ENCODE measurements at places on chromosomes 2 and 18.
A peak's percentile ranks its signal among the peaks of the same experiment; 100 is the strongest.

DNA sequence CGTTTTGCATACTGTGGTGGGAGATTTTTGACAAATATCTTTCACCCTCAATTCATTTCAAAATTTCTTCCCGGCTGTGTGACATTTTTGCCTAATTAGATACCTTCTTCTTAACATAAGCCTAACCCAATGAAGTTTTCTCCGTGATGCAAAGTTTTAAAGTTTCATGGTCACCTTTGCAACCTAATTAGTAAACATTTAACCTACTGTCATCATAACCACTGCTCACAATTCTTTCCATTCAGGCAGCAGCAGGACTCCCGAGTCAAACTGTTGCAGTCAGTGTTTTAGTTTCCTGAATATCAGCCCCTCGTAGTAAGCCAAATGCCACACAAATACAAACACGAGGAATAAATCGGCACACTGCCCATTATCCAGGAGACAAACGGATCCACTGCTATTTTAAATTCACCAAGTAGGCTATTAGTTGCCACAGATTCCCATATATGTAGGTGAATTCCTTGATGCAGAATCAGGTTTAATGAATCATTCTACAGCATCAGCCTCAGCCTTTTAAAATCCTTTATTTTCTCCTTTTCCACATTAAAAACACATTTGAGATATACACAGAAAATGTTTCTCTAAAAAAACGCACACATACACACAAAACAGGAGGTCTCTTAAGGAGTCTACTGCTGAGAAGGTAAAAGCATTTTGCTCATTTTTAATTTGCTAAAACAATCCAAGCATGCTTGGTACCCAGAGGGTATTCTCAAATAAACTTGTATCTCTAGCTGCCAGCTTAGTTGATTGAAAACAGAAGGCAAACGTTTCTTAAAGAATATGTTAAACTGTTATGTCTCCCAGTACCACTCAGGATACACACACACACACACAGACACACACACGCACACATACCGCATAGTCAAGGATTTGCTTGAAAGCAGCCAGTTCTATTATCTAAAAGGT lies 106.5 kb upstream of the KCTD1 start:
- peak; percentile 25 for DNase-seq

DNA sequence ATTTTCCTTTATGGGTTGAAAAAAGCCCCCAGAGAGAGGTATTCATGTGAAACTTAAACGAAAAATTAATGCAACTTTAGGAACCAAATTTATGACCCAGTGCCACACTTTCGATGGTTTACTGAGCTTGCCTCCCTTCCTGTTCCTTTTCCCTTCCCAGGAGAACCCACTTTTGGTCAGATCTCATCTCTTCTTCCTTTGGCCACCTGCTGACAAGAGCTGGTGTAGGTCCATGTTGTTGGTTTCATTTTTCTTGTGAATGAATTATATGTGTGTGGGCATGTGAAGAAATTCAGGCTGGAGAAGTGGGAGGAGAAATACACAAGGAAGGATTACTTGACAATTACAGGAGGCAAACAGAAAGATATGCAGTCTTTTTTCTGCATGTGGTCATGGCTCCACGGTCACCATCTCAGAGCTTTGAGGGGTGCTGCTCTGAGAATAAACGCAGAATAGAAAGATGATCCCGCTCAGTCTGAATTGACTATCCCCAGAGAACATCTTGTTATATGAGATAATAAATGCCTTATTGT lies 111.3 kb upstream of the TCF4 start:
- DNase-seq, result peak; percentile 1

DNA sequence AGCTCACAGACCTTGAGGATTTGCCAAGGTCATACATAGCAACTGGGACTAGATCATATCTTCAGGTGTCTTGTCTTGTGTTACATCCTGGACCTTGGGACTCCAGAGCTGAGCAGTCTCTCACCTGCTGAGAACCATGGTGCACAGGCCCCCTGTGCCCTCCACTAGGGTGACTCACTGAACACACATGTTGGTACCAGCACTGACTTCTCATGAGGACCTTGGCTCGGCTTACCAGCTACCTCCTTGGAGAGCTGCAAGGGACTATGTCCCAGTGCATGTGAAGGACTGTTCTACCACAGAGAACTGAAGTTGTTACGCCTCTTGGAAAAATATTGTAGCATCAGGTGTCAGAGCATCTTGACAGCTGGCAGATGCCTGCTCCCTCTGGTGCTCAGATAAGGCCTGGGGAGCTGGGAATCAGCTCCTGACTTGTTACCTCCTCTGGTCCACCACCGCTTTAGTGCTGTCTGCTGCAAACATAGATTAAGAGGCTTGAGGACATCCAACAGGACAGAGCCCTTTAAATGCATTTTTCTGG lies 72.1 kb downstream of the WDSUB1 start:
- no peak for DNase-seq

GRCh38 chr2:203909261-203909967 lies 27.1 kb upstream of the ICOS start:
- peak; percentile 84 for DNase-seq

DNA sequence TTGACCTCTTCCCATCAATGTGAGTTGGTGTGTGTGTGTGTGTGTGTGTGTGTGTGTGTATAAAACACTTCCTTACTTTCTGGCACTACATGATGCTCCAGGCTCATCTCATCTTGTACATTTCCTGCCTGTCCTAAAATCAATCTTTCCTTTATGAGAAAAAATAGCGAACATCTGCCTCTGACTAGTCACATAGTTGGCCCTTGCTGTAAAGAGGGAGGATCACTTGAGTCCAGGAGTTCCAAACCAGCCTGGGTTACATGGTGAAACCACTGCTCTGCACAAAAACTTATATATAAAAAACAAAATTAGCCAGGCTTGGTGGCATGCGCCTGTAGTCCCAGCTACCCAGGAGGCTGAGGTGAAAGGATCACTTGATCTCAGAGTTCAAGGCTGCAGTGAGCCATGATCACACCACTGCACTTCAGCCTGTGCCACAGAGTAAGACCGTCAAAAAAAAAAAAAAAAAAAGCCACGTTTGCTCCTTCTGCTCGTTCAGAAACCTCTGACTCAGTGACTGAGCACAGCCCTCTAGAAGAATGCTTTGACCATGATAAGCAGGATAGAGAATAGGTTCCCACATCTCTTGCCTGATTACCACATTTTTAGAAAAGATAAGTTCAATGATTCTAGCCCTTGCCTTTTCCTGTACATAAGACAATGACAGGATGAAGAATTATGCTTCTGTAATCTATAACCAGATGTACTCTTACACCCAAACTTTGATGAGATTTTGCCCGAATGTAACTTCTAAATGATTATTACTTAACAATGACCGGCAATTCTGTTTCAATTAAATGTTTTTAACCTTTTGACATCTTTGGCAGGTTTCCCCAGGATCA lies 45.2 kb upstream of the ST3GAL5 start:
- peak; percentile 98 for DNase-seq

All from fibroblast of the aortic adventitia (primary cell).